ENCODE measurements at places on chromosomes 11 and 22.
A peak's percentile ranks its signal among the peaks of the same experiment; 100 is the strongest.

DNA sequence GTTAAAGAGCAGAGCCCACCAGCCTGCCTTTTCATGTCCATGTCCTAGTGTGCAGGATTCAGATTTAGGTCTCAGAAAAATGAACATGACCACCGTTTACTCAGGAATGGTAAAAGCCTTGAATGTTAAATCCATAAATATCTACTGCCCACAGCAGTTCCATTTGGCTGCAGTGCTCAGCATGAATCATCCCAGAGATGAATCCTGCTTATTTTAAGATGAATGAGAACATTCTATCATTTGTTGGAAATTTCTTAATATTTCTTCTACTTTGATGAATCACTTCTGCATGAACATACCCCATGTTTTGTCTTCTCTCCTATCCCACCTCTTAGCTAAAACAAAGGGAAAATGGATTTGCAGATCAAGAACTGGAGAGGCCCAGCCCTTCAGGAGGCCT lies 47.5 kb upstream of the AQP11 start:
- DNase-seq, result peak; percentile 40

DNA sequence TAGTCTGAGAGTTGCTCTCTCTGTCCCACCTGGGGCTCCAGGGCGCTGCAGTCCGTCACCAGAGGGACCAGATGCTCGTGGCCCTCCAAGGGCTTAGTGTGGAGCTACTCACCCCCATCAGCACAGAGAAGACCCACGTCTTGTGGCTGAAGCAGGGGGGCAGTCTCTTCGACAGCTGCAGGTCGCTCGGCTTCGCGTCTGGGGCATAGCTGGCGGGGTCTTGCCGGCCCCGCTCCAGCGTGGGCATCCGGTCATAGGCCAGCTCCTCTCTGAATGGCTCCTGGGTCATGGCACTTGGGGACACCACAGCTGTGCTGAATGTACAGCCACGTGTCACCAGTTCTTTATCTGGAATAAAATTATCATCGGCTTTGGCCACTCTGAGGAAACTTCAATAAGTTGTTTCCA lies 608 bp downstream of the MLC1 start:
- no peak for DNase-seq

GRCh38 chr11:75402002-75402773 lies 2.9 kb downstream of the RPS3 start:
- DNase-seq, result no peak

- no peak for DNase-seq
Observed at GRCh38 chr11:37861671-37862070, 1263.6 kb upstream of the RAG2 start.

- DNase-seq, result no peak
Observed at GRCh38 chr11:76653012-76653673, 17.4 kb downstream of the LRRC32 start.

All from mammary epithelial cell (primary cell).